ENCODE measurements at places on chromosomes 13 and 19.
A peak's percentile ranks its signal among the peaks of the same experiment; 100 is the strongest.

DNA sequence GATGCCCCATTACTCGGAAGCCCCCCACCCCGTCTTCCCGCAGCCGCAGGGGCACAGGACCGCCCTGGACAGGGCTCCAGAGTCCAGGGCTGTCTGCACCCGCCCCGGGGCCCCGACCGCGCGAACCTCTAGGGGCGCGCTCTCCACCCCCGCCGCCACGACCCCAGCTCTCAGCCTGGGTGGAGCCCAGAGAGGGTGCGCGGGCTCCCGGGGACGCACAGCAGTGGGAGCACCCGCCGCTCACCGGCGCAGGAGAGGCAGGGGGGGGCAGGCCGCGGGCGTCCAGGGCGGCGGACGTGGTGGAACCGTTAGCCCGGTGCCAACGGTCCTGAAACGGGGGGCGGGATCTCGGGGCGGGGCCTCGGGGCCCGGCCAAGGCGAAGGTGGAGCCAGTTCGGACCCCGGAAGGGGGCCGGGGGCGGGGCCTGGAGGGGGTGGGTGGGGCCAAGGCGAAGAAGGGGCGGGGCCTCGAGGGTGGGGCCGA, at the start of gene ATP8B3:
ATP8B3 (minus strand) TSS at position 335 of the 484 bp plus-strand sequence. CDS start 540 bp downstream, outside the sequence.
- DNase-seq: no peak

- peak; percentile 97 for DNase-seq
These were observed at the start of gene GATAD2A for GRCh38 chr19:19404879-19405860. Gene GATAD2A, plus strand, starts transcription at chr19:19405675. Its CDS starts 59,671 bp downstream, at chr19:19465346.

GRCh38 chr13:44797685-44798084, 191.6 kb downstream of the NUFIP1 start:
- DNase-seq: no peak

GRCh38 chr19:31424861-31425620, 75.8 kb upstream of the TSHZ3 start:
- peak; percentile 10 for DNase-seq

- DNase-seq: no peak
These were observed 291.3 kb downstream of the MTUS2 start for GRCh38 chr13:29111446-29111845.

DNA sequence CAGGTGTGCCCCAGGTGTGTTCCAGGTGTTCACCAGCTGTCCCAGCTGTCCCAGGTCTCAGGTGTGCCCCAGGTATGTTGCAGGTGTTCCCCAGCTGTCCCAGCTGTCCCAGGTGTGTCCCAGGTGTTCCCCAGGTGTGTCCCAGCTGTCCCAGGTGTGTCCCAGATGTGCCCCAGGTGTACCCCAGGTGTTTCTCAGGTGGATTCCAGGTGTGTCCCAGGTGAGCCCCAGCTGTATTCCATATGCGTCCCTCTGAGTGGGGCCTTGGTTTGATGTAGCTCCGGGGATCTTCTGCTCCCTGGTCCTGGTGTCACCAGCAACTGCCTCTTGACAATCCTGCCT, 719 bp upstream of the GRK1 start:
- DNase-seq: no peak

DNA sequence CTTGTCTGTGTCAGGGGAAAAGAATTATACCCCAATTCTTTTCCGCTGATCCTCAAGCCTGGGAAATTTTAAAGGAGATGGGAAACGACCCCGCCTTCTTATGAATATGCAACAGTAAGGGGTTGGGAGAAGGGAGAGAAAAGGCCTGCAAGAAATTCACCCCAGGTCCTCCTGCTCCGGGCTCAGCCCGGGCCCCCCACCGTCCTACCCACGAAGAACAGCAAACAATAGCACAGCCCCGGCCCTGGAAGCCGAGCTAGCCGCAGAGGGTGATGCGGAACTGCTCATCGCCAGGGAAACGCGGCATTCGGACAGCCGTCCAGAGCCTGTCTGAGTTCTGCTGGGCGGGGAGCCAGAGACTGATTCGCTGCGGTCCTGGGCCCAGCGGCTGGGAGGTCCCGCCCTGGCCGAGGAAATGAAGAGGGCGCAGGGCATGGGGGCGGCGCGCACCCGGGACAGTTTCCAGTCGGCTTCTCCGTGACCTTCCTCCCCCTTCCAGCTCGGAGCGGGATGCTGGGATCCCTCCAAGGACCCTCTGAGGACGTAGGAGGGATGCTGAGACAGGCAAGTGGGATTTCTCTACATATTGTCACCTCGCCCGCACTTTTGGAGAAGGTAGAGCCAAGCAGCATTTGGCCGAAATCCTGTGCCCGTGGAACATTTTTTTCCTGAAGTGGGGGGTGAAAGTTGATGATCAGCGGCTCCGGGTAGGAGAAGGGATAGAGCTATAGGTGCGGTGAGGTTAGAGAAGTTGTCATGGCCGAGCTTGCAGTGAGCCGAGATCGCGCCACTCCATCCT, 82.3 kb upstream of the C1QTNF9B start:
- DNase-seq: peak; percentile 93

DNA sequence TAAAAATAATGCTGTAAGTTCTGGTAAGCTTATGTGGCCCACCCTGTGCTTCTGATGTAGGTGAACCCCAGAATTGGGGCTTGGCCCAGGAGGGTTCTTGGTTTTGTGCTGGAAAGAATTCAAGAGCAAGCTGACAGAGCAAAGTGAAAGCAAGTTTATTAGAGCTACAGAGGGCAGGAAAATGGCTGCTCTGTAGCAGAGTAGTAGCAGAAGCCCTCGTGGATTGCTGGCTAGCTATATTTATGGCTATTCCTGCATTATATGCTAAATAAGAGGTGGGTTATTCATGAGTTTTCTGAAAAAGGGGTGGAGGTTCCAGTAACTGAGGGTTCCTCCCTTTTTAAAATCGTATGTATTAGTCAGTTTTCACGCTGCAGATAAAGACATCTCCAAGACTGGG, 20.6 kb upstream of the ZNF599 start:
- no peak for DNase-seq
